KBM-7 (cell line): ENCODE measurements at places on chromosomes 2 and 18.

GRCh38 chr2:67320861-67321587 is 76.1 kb upstream of the ETAA1 start:
- no peak for DNase-seq

DNA sequence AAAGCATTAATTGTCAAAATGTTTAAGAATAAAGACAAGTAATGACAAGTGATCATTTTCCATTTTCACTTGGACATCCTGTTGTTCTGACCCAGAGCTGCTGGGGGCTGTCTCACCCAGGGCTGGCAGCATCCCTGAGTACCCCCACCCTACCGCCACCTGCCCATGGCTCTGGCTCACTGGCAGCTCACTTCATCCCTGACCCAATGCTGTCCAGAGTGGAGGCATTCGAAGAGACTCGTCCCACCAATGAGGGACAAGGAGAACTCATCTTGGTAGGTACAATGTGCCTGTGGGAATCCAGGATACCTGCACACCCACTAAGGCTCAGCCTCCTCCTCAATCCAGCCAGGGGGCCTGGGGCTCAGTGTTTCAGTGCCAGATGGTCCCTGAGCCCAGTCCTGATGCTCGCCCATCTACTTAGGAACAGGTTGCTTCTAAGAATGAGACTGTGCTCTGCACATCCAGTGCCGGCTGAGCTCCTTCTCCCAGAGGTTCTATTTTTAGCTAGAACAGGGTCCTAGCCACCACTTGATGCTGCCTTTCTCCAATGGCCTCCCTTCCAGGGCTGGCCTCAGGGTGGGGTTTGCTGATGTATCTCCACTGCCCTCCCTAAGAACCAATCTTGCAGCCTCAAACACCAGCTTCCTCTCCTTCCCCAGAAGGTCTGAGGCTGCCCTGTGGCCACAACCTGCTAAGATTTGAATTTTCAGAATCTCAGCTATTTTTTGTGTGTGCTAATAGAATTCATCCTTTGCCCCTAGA is 53.7 kb downstream of the ADD2 start:
- DNase-seq, result no peak

DNA sequence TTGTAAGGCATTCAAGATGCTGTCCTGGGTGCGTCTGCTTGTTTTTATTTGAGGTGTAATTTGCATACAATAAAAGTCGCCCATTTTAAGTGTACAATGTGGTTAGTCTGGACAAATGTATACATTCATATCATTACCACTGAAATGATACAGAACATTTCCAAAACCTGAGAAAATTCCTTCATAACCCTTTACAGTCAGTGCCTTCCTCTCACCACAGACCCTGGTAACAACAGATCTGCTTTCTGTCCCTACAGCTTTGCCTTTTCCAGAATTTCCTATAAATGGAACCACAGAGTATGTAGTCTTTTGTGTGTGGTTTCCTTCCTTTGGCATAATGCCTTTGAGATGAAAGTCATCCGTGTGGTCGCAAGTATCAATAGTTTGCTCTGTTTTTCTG is 45.8 kb upstream of the NFU1 start:
- no peak for DNase-seq

DNA sequence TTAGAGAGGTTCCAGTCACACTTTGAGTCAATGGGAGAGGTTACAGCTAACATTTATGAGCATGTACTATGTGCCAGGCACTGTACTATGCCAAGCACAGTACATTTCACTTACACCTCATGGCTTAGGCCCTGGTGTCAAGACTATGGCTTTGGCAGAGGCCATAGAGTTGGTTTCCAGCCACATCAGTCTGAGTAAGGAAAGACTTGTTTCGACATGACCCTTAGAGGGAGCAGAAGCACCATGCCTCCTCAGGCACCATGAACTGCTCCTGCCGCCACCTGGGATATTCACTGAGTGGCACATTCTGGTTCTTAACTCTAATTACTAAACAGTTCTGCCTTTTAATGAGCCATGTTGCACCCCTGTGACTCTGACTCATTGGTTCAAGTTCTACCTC is 12.7 kb downstream of the DGUOK start:
- DNase-seq, result peak; percentile 26

DNA sequence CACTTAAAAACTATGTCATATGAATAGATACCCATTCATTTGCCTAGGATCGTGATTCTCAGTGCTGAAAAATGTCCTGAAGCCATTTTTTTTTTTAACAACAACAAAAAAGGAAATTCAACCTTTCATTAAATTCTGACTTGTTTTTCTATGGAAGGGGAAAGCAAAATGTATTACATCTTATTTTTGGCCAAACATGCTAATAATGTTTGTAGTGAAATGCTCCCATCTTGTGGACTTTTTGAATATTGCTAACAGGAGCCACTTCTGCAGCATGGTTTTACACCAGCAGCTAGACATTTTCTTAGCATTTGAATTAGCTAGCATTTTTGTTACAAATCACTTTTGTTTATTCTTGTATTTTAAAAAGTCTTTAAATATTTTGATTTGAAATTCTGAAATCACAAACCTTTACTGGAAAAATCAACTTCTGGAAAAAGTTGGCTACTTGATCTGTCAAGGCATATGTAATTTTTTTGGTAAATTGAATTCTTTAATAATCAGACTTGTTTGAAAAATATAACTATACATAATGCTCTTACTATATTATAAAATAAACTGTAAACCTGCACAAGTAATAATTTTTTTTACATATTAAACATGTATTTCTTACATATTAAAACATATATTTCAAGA is 75.8 kb downstream of the KIDINS220 start:
- peak; percentile 62 for DNase-seq

DNA sequence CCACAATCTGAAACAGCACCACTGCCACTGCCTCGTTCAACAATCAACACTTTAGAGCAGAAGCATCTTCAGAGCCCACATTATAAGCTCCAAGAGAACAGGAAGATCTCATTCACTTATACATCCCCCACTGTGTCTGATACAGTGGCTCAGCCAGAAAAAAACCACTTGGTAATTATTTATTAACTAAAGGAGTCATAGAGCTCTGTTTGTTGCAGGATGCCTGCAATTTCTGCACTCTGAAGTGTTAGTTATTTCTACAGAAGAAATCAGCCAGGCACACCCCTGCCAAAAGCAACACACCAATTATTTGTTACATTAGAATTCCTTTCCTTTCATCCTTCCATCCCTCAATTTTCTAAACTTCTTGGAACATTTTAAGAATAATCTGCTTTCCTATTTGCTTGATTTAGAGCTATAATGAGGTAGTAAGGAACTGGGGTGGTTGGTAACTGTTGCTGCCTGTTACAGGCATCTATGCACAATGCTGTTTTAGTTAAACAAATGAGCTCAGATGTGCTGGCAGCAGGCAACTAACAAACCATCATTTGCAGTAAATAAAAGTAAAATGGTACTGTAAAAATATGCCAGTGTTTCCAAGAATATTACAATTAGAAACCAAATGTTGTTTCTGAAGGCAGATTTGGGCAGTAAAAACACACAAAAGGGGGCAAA is 59.9 kb downstream of the DYM start:
- DNase-seq, result no peak

DNA sequence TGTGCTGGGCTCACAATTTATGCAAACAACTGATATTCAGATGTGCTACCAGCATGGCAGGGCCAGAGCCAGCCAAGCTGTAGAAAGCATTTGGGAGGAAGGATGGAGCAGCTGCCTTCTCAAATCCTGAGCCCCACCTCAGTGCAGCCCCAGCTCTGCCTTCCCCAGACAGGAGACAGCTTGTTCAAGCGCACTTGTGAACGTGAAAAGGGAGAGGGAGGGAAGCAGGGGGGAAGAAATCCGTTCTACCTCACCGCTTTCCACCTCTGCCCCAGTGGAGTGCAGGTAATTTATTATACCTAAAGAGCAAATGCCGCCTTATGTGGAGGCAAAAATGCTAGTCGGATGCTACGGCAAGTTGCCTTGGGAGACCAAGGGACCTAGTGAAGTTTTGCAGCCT is 66.0 kb upstream of the SLC14A2 start:
- DNase-seq, result no peak

- DNase-seq, result no peak
These were observed 44.1 kb downstream of the GATA6 start for GRCh38 chr18:22213333-22213973.

DNA sequence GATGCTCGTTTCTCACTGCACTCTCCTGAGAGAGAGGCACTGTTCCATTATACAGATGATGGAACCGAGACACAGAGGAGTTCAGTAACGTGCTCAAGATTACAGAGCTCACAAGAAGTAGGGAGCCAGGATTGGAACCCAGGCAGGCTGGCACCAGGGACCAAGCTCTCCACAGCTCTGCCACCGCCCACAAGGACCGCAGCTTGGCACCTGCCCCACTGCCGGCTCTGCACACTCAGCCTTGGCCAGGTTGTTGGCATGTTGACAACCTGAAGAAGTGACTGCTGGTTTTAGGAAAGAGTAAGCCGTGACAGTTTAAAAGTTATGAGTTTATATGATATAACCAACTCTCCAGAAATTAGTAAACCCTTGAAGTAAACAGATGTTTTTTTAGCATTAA is 48.0 kb upstream of the ITM2C start:
- no peak for DNase-seq

DNA sequence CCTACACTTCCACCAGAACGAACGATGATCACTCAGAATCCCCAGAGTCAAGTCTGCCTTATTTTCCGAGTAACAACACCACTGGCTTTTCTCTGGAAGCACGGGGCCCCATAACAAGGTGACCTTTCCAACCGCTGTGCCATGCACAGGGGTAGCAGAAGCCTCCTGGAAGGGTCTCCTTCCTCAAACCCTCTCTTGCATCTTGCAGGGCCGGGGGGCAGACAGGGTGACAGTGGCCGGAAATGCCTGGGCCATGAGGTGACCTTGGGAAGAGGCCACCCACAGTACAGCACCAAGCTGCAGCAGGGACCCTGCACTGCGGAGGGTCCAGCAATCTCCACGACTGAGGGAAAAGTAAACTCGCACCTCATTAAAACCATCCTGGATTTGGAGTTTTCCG is 108.5 kb downstream of the PXDN start:
- no peak for DNase-seq

DNA sequence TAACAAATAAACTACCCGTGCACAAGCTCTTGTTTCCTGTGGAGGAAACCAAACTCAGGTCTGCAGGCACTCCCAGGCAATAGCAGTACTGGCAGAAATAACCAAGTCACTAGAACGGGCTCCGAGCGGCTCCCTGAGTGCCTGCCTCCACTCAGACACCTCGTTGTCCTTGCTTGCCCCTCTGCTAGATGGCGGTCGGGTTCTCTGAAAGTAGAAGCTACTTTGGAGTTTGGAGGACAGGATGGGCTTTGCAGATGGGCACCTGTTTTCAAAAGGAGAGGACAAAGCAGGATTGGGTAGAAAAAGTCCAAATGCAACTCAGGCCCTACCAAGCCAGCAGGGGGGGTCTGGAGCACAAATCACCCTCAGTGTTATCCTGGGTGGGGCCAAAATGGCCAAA is 136.4 kb downstream of the LRRC30 start:
- no peak for DNase-seq

DNA sequence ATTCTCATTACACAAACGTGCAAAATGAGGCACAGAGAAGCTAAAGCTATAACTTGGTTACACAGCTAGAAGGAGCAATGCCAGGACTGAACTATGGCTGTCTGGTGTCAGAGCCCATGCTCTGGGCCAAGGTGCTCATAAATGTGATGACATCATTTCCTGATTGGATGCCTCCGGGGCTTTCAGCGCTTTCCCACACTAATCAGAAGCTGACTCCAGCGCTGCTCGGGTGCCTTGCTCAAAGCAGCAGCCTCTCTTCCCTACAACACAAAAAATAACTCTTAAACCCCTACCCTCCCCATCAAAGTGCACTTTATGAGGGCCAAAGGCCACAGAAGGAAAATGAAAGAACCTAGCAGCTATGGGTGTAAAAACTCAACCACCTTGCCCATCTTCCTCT is 90.7 kb downstream of the STK39 start:
- DNase-seq, result no peak

DNA sequence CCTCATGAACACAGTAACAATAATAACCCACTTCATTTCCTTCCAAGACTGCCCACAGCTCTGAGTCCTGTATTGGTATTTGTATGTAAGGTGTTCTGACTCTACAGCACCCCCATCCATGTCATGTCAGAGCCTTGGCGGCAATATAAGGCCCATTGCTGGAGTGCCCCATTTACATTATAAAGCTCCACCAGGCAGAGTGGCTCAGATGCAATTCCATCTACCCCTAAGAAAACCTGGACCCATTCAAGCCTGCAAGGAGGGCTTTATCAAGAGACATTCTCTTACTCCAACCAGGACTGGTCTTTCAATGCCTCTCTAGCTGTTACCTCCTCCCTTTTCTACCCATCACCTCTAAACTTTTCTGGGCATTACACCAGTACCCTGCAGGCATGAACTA is 101.6 kb downstream of the ANTXR1 start:
- DNase-seq, result no peak
